ENCODE measurements at places on chromosomes 3 and 15.
A peak's percentile ranks its signal among the peaks of the same experiment; 100 is the strongest.

DNA sequence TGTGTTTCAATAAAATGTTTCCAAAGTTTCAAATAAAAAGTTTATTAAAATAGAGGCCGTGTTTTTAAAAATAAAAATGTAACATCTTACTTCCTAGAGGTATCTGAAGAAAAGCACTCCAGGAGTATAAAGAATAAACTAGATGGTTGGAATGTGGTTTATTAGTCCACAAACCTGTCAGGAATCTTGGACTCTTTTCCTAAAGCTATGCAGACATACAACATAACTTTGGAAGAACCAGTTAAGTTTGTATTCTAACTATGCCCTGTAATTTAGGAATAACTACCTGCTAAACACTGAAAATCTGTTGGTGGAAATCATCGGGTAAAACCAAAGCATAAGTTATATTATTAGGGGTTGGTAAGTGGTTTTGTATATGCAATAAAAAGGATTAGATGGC, 51.6 kb downstream of the PPARG start:
- DNase-seq = no peak

GRCh38 chr15:66720206-66721010, 18.4 kb downstream of the SMAD6 start:
- DNase-seq = no peak

DNA sequence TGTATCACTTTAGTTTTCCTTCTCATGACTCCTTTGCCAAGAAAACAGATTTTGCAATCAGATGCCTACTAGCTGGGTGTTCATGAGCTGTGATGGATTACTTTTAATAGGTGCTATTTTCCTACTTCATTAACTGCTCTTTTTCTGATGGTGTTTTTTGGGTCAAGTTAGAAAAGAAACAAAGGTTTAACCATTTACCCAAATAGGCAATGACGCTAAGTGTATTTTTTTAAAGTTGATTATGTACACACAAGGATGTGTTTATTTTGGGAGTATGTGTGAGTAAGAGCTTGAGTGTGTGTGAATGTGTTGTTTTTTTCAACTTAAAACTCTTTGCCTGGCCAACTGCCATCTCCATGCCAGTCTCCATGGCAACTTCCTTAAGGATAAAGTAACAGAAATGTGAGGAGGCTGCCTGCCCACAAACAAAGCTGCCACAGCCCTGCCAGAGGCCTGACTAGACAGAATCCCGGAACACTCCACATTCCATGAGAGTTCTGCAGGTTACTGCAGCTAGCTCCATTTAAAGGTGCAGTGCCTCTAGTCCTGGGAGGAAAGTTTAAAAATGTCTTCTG, 215.6 kb upstream of the RBMS3 start:
- DNase-seq = peak; percentile 100

GRCh38 chr15:83571820-83572707, 81.9 kb upstream of the ADAMTSL3 start:
- peak; percentile 3 for DNase-seq

DNA sequence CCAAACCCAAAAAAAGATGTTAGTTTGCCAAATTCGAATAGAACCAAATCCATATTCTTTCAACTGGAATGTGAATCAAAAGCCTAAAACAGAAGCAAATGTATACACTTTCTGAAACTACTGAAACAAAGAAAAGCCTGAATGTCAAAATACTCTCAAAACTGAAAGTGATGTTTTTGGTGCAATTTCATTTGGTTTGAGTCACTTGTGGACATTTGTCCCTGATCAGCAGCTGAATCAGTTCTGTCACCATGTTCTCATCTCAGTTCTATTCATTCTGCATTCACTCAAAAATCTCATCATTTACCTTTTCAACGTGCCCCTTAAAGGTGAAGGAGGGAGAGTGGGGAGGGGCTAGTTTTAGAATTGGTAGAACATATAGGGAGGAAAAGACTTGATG, 266.8 kb downstream of the ABHD5 start:
- DNase-seq = no peak

DNA sequence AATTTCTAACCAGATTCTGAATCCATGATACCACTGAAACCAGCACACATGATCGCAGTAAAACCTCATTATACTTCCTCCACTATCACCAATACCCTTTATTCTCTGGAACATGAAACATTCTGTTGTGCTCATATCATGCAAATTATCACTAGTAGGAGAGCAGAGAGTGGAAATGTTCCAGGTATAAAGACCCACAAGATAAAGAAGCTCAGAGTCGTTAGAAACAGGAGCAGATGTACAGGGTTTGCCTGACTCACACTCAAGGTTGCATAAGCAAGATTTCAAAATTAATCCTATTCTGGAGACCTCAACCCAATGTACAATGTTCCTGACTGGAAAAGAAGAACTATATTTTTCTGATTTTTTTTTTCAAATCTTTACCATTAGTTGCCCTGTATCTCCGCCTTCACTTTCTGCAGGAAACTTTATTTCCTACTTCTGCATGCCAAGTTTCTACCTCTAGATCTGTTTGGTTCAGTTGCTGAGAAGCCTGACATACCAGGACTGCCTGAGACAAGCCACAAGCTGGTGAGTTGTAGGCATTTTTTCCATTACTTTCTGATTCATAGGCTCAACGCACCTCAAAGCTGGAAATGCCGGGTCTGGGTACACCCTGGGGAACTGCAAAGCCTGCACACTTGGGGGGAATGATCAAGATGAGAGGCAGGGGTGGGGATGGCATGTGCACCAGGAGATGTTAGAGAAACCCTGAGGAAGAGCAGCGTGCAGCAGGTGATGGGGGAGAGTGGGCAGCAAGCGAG, at the start of gene CCR2:
Gene CCR2, plus strand, starts transcription at position 465 of the 764 bp plus-strand sequence. CDS start 3,417 bp downstream, outside the sequence.
- DNase-seq = no peak

GRCh38 chr3:42369304-42369703, 41.1 kb downstream of the LYZL4 start:
- DNase-seq = no peak

DNA sequence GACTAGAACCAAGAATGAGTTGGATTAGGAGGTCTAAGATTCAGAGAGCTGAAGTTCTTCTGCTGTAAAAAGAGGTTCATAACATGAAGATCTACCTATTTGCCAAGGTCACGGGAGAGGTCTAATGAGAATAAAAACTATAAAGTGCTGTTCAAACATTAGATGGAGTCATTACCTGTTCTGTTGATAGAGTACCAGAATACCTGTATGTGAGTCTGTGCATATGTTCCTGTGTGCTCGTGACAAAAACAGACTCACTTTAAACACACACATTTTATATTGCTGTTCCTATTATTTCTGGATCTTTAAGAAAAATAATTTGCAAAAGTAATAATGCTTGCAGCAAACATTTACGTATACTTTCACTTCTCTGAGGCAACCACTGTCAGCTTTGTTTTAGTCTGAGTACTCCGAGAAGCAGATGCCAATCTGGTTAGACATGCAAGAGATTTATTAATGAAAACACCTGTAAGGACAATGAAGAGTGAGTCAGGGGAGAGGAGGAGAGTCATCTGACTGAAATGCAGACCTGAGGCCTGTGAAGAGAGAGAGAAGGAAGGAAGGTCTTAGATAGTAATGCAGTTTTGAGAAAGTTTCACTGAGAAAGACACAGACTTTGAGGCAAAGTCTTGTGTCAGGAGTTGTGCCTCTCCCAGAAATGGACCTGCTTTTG, 221.2 kb downstream of the SQOR start:
- no peak for DNase-seq

GRCh38 chr3:141537856-141538255, 51.0 kb downstream of the RASA2 start:
- no peak for DNase-seq

GRCh38 chr3:134197681-134198261, 52.9 kb downstream of the RYK start:
- no peak for DNase-seq

- no peak for DNase-seq
These were observed 6.7 kb downstream of the KBTBD13 start for GRCh38 chr15:65083262-65083701.

DNA sequence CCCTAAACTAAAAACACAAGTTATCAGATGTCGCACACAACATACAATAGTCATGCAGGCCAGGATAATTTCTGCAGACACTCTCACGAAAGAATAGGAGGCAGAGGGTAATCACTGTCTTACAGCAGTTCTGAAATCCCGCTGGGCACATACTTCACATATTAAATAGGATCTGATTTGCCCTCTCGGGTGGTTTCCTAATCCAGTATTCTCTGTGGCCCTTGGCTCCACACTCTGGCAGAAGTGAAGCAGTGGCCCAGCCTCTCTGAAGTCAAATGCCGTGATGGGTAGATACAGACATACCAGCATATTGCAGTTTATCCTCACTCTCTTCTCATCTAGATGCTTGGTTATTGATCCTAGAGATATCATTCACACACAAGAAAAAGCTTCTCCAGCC, 19.0 kb downstream of the GADL1 start:
- DNase-seq = no peak

DNA sequence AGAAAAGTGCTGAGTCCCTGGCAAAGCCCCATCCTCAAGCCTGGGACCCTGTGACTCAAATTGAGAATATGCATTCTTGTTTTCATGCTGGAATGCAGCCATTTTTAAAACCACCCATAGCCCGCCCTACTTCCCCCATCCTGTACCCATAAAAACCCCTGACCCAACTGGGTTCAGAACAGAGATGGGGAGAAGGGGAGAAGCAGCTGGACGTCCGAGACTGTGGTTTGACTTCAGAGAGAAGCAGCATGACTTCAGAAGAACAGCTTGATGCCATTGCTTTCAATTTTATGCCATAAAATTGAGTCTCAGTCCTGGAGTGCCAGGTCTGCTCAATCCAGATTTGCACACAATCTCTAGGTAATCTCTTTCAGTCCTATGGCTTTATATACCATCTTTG, 78.2 kb downstream of the BCHE start:
- no peak for DNase-seq

DNA sequence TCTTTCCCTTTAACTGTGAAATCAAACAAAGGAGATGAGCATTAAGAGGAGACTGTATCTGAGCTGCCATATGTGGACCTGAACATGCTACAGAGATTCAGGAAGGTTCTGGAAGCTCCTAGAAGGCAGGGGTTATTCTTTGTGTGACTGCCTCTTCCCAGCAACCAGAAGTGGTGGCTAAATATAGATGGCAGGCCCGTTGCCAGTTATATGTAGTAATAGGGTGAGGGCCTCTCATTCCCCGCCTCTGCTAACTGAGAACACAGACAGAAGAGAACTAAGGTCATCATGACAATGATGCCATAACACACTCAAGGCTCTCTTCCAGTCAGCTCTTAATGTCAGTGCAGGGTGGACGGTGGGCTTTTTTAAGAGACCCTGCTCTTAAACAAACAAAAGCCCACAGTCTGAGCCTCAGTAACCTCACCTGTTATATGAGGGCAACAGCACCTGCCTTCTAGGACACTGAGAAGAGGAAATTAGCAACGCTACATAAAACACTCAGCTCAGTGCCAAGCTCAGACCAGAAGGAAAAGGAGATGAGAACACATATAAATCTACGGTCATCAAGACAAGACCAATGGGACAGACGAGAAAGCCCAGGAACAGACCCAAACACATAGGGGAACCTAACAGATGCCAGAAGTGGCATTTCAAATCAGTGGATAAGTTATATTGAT, 22.3 kb downstream of the CFAP92 start:
- DNase-seq = no peak

DNA sequence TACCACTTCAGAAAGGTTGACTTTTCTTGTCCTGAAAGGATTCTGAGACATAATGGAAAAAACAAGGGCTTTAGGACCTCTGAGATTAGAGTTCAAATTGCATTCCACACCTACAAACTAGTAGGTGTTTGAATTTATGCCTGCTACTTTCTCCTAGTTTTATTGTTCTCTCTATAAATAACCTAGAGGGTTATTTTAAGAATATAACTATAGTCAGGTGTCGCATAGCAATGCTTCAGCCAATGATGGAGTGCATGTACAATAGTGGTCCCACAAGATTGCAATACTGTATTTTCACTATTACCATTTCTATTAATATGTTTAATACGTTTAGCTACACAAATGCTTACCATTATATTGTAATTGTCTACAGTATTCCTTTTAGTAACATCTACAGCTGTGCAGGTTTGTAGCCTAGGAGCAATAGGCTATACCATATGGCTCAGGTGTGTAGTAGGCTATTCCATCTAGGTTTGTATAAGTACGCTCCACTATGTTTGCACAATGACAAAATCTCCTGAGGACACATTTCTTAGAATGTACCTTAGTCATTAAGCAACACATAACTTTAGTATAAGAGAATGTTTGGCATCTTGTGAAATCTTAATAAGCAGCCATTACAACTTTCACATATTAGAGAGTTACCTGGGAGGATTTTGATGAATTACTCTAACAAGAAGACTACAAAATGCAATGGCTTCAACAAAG, 1352.5 kb downstream of the ZPLD1 start:
- DNase-seq = no peak

GRCh38 chr3:12957339-12957738, 115.9 kb downstream of the IQSEC1 start:
- DNase-seq = no peak

DNA sequence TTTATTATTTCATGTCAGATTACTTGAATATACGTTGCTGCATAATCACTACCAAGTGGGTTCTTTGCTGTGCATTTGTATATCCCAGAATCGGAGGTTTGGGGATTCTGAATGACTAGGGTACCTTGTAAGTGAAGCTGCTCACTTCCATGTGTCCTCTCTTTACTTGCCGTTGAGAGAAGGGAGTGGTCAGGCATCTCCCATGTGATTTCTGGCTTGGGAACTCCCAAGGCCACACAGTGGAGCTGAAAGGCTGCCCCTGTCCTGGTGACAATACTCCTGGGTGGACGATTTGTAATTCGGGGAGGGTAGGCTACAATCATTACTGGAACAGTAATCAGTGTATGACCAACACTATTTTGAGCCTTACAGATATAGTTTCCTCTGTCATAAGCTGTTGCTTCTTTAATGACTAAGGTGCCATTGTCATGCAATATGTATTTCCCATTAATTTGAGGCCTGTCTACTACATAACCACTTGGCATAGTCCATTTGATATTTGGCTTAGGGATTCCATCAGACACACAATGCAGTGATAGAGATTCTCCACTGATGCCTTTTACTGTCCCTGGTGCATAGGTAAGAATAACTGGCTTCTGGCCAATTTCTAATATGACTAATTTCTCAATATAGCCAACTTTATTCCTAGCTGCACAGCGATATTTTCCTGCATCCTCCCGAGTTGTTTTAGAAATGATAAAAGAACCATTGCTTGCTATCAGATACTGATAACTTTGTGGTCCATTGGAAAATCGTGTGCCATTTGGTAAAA, 24.0 kb downstream of the IGSF10 start:
- DNase-seq = no peak

DNA sequence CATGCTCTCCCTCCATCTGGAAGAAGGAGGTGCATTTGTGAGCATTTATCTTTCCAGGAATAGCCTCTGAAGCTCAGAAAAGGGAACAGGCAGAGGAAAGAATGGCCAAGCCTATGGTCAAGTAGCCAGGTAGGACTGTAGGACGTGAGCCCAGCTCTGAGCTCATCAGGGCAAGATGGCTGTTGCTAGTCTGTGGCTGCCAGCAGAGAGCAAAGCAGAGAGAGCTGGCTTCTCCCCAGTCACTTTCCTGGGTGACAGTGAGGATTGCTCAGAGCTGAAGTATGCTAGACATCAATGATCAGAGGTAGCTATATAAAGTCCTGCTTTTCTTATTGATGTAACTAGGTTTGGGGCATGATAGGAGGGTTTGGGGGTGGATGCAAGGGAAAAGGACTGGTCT, 146.1 kb upstream of the SLC24A5 start:
- no peak for DNase-seq

All from glomerular endothelial cell (primary cell).